DMS 273 treated with DMSO at 0.1 percent for 48 hours (cell line): ENCODE measurements at places on chromosomes 2 and 18.

DNA sequence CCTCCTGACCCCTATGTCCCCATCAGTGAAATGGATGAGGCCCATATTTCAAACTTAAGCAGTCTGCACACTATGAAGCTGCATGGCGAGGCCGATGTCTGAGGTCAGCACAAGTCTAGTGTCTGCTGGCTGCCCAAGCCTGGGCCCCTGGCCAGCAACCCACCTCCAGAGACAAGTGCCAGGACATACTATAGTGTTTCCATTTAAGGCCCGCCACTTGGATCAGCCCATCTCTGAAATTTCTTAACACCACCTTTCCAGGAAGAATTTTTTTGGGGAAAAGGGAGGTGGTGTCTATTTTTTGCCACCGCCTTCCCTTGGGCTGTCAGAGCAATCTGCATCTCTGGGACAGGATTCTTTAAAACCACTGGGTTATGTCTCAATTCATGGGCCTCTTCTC lies 1.8 kb downstream of the ACVR1 start:
- DNase-seq = no peak

DNA sequence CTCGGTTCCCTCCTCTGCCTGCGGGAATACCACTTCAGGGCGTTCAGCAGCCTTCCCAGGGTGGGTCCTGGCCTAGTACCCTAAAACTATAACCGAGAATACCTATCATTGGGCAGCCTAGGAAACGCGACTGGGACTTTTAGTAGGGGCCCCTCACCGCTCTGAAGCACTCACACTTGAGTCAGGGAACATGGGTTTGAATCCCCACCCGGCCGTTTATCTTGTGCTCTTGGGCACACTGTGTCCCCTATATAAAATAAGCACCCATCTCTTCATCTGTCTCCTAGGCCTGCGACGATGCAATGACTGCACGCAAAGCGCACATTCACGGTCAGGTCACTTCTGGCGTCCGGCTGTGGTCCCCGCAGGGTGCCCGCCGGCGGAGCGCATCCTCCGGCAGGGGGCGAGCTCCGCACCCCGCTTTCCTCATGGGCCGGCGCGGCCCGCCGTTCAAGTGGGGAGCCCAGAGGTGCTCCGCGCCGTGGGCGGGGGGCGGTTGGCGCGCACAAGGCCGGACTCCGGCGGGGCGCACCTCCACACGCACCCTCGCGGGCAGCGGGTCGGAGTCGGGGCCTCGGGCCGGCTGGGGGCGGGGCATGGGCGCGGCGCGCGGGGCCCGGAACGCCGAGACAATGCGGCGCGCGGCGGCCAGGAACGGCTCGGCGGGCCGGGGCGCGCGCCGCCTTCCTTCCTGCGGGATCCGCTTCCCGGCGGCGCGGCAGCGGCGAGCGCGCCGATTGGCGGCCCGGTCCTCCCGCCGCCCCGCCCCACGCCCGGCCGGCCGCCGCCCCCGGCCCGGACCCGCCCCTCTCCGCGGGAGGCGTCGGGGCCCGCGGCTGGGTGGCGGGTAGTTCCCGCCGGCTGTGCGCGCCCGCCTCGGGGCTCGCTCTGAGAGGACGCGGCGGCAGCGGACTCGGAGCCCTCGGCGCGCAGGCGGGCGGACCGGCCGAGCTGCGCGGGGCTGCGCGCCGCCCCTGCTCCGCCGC lies at the start of gene ASAP2:
Gene ASAP2, plus strand, starts transcription at position 850 of the 986 bp plus-strand sequence. CDS start 293 bp downstream, outside the sequence.
- peak; percentile 32 for DNase-seq

- DNase-seq = no peak
These were observed 127.4 kb downstream of the VAPA start for GRCh38 chr18:10041180-10041579.

GRCh38 chr2:53477517-53477916 lies 290.1 kb upstream of the CHAC2 start:
- no peak for DNase-seq

DNA sequence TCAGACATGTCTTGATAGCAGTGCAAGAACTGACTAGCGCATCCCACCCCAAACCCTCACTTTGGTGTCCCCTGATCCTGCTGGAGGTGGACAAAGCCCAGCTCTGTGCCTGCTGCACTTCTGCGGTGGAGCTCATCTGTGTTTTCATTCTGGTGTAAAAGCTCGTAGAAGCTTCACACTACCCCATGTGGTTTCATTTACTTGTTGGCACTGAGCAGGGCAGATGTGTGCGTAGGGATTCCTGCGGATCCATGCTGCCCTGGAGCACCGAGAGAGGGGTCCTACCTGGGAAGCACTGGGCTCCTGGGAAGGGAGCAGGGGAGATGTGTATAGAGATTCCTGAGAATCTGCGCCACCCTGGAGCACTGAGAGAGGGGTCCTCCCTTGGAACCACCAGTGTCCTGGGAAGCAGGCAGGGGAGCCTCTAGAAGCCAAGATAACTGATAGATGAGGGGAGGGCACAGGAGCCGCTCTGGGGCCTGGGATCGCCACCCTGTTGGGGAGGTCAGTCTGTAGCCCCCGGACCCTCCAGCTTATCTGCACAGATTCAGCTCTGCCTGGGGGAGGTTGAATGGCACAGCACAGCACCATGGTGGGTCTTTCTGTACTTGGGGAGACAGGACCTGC lies 106.9 kb upstream of the OTOS start:
- no peak for DNase-seq

GRCh38 chr2:159199761-159200465 lies 86.6 kb downstream of the WDSUB1 start:
- no peak for DNase-seq

GRCh38 chr2:189676471-189676870 lies 2.0 kb downstream of the ANKAR start:
- no peak for DNase-seq

GRCh38 chr2:134198006-134198634 lies 55.8 kb upstream of the MGAT5 start:
- no peak for DNase-seq

GRCh38 chr18:44830581-44830980 lies 149.9 kb downstream of the SETBP1 start:
- no peak for DNase-seq

DNA sequence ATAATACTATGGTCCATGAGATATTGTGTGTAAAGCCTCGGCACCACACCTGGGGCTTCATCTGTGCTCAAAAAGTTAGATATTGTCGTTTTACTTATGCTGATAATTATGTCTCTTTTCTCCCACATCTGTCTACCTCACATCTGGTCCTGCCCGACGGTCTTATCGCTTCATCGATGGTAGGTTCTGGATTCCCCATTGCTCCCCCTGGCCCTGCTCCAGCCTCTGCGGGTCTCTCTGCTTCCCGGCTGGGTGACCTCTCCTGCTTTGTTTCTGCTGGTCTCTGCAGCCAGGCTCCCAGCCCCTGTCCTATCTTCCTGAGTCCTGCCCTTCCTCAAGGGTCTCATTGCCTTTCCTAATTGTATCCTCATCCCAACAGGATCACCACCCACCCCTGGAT lies 294.2 kb downstream of the NDUFA10 start:
- no peak for DNase-seq

DNA sequence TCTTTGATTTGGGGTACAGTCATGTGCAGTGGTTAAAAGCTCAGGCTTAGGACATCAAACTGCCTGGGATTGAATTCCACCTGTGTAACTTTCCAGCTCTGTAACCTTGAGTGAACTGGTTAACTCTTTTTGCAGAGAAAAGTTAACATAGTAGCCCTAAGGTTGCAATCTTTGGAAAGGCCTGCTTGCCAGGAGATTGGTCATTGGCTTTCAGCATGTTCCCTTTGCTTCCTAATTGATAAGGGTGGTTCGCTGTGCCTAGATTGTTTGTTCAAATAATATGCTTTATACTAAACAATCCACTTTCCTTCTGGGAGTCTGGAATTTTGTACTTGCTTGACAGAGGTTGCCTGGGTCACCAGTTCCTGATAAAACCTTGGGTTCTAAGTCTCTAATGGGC lies 86.8 kb downstream of the PIK3C3 start:
- no peak for DNase-seq

DNA sequence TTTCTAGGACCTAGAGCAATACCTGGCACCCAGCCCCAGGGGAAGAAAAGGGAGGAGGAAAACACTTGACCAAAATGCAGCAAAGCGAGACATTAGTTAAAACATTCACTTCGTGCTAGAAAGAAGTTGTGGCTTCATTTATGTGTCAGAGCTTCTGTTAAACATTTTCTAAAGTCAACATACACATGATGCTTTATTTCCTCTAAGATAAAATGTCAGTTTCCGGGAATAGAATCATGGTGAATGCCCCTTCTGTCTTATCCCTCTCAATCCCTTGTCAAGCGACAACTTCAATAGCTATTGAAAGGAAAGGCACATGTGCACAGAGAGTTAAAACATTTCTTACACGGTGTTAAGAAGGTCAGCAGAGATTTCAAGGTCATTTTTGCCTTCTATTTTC lies 404.6 kb upstream of the CWC22 start:
- no peak for DNase-seq

GRCh38 chr2:178187861-178188260 lies 6.5 kb upstream of the OSBPL6 start:
- no peak for DNase-seq

- DNase-seq = no peak
These were observed 8.6 kb upstream of the GPR55 start for GRCh38 chr2:230933521-230934180.

- DNase-seq = no peak
These were observed 183.1 kb upstream of the CCDC68 start for GRCh38 chr18:55142410-55142809.

- DNase-seq = no peak
These were observed 47.8 kb downstream of the PPP1R1C start for GRCh38 chr2:182033449-182033848.

DNA sequence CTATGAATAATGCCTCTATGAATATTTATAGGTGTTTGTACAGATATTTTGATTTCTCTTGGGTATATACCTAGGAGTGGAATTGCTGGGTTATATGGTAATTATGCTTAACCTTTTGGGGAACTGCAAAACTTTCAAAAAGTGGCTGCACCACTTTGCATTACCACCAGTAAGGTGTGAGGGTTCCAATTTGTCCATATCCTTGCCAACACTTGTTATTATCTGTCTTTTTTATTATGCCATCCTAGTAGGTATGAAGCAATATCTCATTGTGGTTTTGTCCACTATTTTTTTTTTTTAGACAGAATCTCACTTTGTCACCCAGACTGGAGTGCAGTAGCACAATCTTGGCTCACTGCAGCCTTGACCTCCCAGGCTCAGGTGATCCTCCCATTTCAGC lies 112.2 kb upstream of the FBXO11 start:
- DNase-seq = no peak

DNA sequence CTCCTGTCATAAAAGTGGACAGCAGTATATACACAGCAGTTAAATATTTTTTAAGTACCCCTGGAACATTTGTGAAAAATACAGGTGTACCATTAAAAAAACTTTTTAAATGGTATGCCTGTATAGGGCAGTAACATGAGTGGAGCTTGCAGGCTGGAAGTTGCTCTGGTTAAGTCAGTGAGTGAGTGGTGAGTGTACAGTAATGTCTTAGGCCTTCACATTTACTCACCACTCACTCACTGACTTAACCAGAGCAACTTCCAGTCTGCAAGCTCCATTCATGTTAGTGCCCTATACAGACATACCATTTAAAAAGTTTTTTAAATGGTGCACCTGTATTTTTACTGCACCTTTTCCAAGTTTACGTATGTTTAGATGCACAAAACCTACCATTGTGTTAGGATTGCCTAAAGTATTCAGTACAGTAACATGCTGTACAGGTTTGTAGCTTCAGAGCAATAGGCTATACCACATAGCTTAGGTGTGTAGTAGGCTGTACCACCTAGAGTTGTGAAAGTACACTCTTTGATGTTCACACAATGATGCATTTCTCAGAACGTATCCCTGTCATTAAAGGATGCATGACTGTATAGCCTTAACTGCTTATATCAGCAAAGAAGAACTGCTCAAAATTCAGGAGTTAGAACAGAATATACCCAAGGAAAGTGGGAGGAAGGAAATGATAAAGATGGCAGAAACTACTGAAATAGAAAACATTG lies 112.6 kb downstream of the EHBP1 start:
- no peak for DNase-seq

- no peak for DNase-seq
These were observed 7.9 kb downstream of the BOK start for GRCh38 chr2:241566468-241566867.

DNA sequence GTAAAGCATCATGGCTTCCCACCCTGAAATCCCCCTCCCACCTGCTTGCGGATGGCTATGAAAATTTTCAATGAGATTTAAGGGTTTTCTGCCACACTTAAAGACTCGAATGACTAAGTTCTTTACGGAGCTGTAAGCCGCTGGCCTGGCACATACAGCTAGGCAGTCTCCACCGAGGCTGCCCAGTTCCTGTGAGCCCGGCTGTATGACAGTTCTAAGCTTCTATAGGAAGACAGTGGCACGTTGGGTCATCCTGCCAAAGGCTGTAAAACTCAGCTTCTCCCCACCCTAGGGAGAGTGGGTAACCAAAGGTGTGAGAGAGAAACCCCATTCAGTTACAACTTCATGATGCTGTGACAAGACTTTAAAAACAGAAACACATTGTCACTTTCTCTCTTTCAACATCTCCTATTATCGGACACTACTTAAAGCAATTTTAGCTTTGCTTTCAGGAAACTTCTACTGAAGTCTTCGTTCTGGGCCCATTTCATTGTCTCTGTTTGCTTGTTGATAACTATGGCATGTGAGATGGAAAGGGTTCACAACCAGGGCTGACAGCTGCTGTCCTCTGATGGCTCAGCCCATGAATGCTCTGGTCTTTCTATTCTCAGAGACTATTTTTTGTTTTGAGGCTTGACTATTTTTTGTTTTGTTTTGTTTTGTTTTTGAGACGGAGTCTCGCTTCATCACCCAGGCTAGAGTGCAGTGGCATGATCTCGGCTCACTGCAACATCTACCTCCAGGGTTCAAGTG lies 7.1 kb downstream of the CASP8 start:
- DNase-seq = no peak

DNA sequence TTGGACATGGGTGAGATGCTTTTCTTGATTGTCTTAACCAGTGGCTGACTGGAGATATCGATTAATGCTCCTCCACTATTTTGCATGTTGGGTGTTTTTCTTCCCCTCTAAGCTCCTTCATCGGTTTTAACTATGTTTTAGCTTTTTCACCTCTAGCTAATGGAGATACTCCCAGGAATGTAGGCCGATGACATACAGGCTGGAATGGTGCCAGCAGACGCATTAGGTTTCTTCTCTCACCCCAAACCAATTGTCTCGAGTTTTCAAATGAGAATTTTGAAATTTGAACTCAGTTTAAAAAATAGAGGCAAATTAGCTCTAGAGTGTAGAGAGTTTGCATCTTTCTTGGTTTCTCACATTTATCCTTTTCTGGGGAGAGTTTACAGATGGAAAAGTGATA lies 247.6 kb downstream of the RPRM start:
- no peak for DNase-seq

DNA sequence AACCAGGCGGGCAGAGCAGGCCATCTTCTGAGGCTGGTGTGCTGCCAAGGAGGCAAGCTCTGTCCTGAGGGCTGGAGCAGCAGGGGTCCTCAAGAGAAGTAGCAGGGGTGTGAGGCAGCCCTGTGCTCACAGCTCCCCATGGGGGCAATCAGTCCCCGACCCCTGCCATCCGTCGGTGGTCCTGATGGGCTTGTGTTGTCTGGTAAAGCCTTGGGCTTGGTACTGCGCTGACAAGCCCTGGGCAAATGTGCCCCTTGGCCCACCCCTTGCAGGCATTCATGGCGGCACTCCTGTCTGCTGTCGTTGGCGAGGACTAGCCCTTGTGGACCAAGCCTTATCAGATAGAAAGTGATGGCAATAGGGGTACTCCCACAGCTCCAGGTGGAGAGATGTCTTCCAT lies 22.6 kb upstream of the SCLY start:
- DNase-seq = no peak
